Transverse colon (tissue), 4 donors: ENCODE measurements at places on chromosomes 5 and 9.

GRCh38 chr5:10480237-10480985, 38.7 kb downstream of the ROPN1L start:
- no peak for DNase-seq
- peak overlapping the region; percentile 80 for H3K27ac ChIP-seq
- no peak overlapping the region for H3K4me3 ChIP-seq

DNA sequence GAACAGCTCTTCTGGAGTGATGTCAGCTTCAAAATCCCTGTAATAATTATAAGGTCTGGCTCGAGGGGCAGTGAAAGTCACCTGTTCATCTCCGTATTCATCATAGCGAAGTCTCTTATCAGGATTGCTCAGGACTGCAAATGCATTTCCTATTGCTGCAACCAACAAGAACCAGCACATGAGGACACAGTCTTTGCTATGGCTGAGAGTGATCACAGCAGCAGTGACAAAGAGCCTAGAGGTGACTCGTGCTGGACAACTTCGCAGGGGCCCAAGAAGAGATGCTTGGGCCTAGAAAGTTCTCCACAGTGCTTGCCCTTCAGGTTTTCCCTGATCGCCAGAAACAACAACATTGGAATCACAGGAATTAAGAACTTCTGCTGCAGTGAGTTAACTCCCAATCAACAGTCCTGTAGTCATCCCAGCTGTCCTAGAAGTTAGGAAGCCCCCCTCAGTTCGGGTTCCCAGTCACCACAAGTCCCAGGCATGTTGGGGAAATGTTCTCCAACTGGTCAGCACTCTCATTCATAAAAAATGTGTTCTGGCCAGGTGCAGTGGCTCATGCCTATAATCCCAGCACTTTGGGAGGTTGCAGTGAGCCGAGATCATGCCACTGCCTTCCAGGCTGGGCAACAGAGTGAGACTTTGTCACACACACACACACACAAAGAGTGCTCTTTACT, 13.0 kb downstream of the DNAJC18 start:
- H3K4me3 ChIP-seq, result no peak overlapping the region
- H3K27me3 ChIP-seq, result no peaks in the 10 kb centered on the region
- H3K4me1 ChIP-seq, result no peaks in the 10 kb centered on the region
- H3K27ac ChIP-seq, result no peak overlapping the region
- H3K36me3 ChIP-seq, result peaks cover 2% of the 10 kb centered on the region

- no peak overlapping the region for H3K27ac ChIP-seq
- no peak overlapping the region for H3K4me3 ChIP-seq
- H3K4me1 ChIP-seq, result peaks cover 12% of the 10 kb centered on the region
- no peaks in the 10 kb centered on the region for H3K27me3 ChIP-seq
Observed at GRCh38 chr5:65133477-65134110, 348.1 kb downstream of the ADAMTS6 start.

- H3K4me3 ChIP-seq, result no peak overlapping the region
- DNase-seq, result no peak
- peaks cover 21% of the 10 kb centered on the region for H3K4me1 ChIP-seq
Observed at GRCh38 chr5:52998552-52999313, 9.6 kb downstream of the ITGA2 start.

DNA sequence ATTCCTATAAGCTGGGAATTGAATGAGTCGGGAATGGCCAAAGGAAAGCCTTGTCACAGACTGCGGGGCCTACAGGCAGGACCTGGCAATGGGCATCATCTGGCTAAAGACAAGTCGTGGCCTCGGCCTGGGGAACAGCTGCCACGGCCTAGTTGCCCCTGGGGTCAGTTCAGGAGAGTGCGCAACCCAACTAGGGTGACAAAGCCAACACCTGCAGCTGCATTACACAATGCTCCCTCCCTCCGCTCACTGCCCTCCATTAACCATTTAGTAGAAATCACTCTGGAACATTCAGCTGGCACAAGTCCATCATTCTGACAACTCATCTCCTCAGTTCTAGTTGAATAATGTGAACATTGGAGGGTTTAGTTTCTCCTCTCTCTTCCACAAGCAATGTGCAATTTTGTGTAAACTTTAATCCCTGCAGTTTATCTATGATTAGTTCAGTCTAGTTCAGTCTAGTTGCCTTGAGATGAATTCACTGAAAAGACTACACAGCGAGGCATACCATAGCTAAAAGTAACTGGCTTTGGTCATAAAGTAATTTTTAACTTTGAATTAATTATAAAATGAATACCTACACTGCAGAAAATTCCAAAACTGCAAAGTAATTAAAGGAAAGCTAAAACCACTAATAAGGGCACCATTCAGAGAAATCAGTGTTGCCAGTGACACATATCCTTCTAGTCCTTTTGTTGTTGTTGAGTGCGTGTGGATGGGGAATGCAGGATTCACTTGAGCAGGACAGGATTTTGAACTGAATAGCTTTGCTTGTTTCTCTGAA, 5.1 kb downstream of the GLDC start:
- no peak overlapping the region for H3K4me3 ChIP-seq
- no peaks in the 10 kb centered on the region for H3K36me3 ChIP-seq
- H3K27me3 ChIP-seq, result peaks cover 49% of the 10 kb centered on the region
- no peak for DNase-seq
- no peak overlapping the region for H3K27ac ChIP-seq

DNA sequence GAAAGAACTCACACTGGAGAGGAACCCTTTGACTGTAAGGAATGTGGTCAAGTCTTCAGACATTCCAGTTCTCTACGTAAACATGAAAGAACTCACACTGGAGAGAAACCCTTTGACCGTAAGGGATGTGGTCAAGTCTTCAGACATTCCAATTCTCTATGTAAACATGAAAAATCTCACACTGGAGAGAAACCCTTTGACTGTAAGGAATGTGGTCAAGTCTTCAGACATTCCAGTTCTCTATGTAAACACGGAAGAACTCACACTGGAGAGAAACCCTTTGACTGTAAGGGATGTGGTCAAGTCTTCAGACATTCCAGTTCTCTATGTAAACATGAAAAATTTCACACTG, 32.6 kb downstream of the MAPK9 start:
- no peak overlapping the region for H3K4me3 ChIP-seq
- no peak for DNase-seq
- no peaks in the 10 kb centered on the region for H3K4me1 ChIP-seq
- H3K36me3 ChIP-seq, result peaks cover 5% of the 10 kb centered on the region
- H3K27ac ChIP-seq, result no peak overlapping the region

DNA sequence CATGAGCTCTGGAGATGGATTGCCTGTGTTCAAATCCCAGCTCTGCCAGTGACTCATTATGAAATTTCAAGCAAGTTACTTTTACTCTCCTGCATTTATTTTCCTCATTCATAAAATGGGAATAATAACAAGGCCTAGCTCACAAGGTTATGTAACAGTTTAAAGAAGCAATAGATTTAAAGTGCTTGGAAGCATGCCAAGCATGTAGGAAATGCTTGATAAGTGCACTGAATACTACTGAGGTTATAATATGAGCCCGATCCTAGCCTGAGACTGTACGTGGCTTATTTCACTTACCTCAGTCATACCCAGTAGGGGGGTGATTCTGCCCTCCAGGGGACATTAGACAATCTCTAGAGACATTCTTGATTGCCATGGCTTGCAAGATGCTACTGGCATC, 734.1 kb upstream of the WWC1 start:
- DNase-seq, result no peak
- H3K4me1 ChIP-seq, result no peaks in the 10 kb centered on the region
- no peaks in the 10 kb centered on the region for H3K27me3 ChIP-seq
- H3K4me3 ChIP-seq, result no peak overlapping the region
- H3K36me3 ChIP-seq, result no peaks in the 10 kb centered on the region

DNA sequence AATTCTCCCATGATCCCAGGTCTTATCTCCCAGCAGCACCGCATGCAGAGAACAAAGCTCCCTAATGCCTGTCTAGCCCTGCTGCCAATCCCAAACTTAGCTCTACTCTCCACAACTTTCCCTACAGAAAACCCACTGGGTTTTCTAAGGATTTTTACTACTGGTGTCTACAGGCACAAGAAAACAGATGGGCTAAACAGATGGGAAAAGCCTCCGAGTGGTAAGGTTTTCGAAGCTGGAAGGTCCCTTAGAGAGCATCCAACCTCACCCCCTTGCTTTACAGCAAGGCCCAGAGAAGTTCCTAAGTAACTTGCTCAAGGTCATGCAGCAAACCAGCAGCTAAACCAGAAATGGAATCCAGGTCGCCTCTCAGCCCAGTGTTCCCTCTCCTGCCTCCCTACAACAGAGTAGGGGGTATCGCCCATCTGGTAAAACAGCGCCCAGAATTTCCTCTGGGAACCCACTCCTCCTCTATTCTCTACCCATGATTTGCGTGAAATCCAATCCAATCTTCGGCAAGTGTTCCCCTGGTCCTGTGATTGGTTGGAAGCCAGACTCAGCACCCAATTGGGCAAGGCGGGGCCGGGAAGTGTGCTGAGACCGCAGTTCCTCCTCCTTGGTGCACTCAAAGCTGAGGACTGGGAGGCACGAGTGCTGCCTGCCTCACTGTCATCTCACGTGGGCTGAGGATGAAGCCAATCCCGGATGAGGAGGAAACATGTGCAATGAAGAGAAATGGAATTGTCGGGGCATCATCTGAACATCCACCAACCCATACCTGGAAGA, 20.8 kb downstream of the CPLX2 start:
- DNase-seq, result no peak
- H3K27me3 ChIP-seq, result no peaks in the 10 kb centered on the region
- no peaks in the 10 kb centered on the region for H3K36me3 ChIP-seq
- H3K27ac ChIP-seq, result no peak overlapping the region
- H3K4me3 ChIP-seq, result no peak overlapping the region

DNA sequence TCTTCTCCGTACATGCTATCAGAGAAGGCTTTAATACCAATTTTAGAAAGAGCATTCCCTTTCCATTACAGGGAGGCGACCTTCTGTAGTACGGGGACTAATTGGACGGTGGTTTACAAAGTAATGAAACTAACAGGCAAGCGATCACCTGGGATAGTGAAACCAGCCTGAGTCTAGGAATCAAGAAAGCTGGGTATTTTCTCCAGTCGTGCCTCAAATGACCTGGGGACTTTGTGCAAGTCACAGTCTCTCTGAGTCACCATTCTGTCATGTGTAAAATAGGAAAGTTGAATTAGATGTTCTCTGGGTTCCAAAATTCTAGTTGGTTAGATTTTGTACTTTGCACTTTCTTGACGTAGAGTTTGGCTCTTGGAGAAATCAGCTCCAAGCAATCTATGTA, 22.7 kb upstream of the SSBP2 start:
- H3K36me3 ChIP-seq, result no peaks in the 10 kb centered on the region
- DNase-seq, result no peak
- no peaks in the 10 kb centered on the region for H3K27me3 ChIP-seq
- no peak overlapping the region for H3K4me3 ChIP-seq
- peaks cover 9% of the 10 kb centered on the region for H3K4me1 ChIP-seq
- H3K27ac ChIP-seq, result no peak overlapping the region

DNA sequence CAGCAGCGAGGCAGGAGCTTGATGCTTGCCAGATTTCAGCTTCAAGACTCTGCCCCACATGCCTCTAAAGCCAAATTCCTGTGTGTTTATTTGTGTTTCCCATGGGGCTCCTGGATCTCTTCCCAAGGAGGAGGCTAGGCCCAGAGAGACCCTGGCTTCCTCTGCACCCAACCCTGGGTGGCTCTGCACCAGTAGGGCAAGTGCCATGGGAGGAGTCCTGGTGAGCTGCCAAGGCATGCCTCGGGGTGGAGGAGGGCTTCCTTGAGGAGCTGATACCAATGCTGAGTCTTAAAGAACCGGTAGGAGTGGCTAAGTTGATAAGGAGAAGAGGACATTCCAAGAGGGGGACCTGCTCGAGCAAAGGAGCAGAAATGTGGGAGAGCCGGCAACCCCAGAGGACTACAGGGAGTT, 6.8 kb upstream of the TIFAB start:
- no peak overlapping the region for H3K4me3 ChIP-seq
- peaks cover 4% of the 10 kb centered on the region for H3K27me3 ChIP-seq
- H3K36me3 ChIP-seq, result no peaks in the 10 kb centered on the region
- no peaks in the 10 kb centered on the region for H3K4me1 ChIP-seq
- peak; percentile 84 for DNase-seq

DNA sequence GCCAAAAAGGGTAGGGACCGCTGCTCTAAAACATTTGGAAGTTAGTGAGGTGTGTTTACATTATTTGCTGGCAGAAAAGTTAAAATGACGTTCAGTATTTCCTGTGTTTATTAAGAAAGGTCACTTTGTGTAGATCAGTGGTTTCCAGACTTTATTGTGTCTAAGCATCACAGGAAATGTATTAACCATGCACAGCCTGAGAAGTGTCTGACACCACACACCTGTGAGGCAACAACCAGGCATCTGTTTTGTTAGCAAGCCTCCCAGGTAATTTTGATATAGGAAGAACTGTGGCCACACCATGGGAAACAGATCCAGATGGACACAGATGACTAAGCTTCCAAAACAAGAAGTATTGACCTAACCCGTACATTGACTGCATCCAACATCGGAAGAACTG, 12.0 kb downstream of the TTC1 start:
- H3K27ac ChIP-seq, result no peak overlapping the region
- no peak overlapping the region for H3K4me3 ChIP-seq
- H3K27me3 ChIP-seq, result no peaks in the 10 kb centered on the region
- no peak for DNase-seq

- H3K4me3 ChIP-seq, result no peak overlapping the region
- no peak for DNase-seq
- no peak overlapping the region for H3K27ac ChIP-seq
Observed at GRCh38 chr5:97118261-97119006, 24.0 kb downstream of the LIX1 start.

GRCh38 chr9:68515326-68516017, 25.2 kb downstream of the TMEM252 start:
- peak; percentile 58 for DNase-seq
- no peaks in the 10 kb centered on the region for H3K36me3 ChIP-seq
- no peak overlapping the region for H3K4me3 ChIP-seq
- no peaks in the 10 kb centered on the region for H3K4me1 ChIP-seq

DNA sequence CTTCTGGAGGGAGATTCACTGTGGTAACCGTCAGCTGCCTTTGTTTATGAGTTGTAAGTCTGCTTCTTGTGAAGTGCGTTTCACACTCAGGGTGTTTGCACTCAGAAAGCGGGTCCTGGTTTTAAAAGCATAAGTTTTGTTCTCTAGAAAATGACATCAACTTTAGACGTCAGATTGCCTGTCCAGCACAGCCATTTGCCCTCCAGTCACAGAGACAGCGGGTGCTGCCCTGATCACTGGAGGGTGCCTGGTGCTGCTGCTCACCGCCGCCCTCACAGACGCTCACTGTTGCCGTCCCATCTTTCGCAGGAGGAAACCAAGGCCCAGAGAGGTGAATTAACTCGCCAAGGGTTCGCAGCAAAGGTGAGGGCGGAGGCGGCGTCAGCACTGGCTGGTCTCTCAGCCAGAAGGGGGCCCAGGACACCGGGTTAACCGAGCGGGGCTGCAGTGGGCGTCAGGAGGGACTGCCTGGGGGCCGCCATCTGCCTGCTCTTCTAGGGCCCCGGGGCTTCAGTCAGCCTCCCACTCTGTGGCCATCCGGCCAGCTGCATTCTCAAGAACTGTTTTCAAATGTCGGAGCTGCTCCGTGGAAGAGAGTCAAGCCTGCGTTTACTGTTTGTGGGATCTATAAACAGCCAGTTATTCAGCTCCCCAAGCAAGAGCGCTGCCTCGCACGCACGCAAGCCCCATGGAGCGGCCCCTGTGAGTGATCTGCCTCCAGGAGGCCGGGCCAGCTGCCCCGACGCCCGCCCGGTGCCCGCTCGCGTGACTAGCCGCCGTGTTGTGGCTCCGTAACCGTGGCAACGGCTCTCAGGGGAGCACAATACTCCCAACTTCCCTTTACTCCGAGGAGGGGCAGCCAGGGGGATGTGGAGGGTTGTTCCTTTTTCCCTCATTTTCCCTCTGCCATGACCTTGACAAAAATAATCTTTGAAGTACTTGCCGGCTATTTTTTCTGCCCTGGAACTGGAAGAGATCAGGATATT, 43.4 kb upstream of the EXOC3 start:
- peaks cover 25% of the 10 kb centered on the region for H3K27me3 ChIP-seq
- peak; percentile 71 for DNase-seq
- no peaks in the 10 kb centered on the region for H3K4me1 ChIP-seq
- H3K4me3 ChIP-seq, result no peak overlapping the region
- no peaks in the 10 kb centered on the region for H3K36me3 ChIP-seq
